ENCODE measurements at places on chromosomes 1 and 21. TPM values are rescaled to one million over a fixed set of nuclear protein-coding genes. Genes with fewer than 3 reads are reported as not detected.

Gene RIIAD1
- not detected for total RNA-seq

Gene MYOC
- total RNA-seq, result 0.06 TPM

Gene KCNJ9
- not detected for total RNA-seq

Gene COL16A1
- total RNA-seq, result 4.5 TPM

Gene CD48
- total RNA-seq, result not detected

Gene CAMK1G
- total RNA-seq, result 0.58 TPM

Gene NTMT2
- not detected for total RNA-seq

All from A549 treated with ZK216348 at 1 μM for 4 hours (cell line).